ENCODE measurements at places on chromosomes 3 and 15. TPM values are rescaled to one million over a fixed set of nuclear protein-coding genes. Genes with fewer than 3 reads are reported as not detected.

The MYEF2 gene
- total RNA-seq: 20.5 TPM

GRCh38 chr3:105448338-105448982 is 81.8 kb downstream of the ALCAM start:
- H3K4me1 ChIP-seq: peaks cover 37% of the 10 kb centered on the region
- H3K27ac ChIP-seq: peak overlapping the region; percentile 15
- DNase-seq: no peak

The FAM107A gene
- total RNA-seq: not detected

DNA sequence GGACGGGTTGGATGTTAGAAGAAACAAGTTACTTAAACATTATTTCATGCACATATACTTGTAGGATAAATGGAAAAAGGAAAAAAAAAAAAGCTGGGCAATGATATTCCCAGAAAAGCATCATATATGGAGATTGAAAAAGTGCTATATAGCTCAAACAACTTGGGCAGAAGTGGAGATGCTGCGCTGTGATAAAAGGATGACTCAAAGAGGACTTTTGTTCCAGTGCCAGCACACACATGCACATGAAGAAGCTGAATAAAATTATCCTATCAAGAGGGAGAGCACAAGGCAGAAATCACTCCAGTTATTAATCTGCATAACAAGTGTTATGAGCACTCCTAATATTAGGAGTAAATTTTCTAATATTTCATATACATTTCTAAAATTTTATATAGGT is 30.9 kb downstream of the FRMD4B start:
- DNase-seq: no peak
- H3K27ac ChIP-seq: no peak overlapping the region
- peaks cover under 1% of the 10 kb centered on the region for H3K36me3 ChIP-seq
- no peak overlapping the region for H3K4me3 ChIP-seq

DNA sequence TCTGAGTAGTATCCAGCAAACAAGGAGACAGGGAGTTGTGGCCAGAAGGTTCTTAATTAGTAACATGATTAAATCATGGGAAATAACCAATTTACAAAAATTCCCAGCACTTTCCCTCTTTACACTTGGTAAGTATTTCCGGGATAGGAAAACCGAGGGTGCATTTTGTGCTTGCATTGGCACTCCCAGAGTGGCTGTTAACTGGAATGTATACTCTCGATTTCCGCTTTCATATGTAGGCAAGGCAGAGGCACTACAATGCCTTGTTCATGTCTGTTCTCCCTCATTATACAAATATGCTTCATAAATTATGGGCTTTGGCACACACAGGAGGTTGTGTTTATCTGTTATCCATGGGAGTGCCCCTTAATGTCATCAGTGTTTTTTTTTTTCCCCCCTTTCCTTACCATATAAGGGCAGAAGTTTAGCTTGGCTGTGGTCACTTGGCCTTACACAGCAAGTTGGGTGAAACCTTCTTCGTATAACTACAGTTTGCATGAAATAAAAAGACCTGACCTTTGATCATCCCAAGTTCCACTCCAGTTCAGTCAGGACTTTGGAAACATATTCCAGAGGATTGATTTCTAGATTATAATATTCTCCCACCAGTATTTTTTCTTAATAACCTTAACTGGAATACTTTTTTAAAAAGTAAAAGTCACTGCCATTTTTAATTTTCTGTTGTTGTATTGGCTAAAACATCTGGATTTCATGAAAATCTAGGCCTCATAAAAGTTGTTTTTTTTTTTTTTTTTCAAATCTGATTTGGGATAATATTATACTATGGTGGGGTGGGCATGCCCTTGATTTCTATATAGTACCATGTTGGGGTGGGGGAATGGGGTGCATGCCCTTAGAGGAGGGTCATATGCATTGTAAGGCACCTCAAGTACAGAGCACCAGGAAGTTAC is 8.9 kb downstream of the TPM1 start:
- no peak for DNase-seq
- H3K27me3 ChIP-seq: no peaks in the 10 kb centered on the region
- peak overlapping the region; percentile 96 for H3K27ac ChIP-seq
- H3K4me1 ChIP-seq: peaks cover 93% of the 10 kb centered on the region

DNA sequence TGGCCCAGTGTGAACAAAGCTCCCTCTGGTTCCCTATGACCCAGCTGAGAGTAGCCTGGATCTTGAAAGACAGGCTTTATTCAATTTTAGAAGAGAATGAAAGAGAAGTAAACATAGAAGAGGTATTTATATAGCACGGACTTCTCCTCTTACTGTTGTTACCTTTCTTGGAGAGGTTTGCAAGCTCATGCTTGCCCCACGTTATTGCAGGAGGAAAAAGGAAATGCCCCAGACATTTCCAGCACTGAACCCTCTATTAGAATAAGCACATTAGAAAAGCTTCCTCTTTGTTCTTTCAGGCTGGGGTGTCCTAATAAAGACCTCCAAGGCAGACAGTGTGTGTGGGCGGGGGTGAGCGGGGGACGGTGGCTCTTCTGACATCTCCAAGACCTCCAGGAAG is 98.7 kb upstream of the AGBL1 start:
- H3K4me1 ChIP-seq: no peaks in the 10 kb centered on the region
- no peak overlapping the region for H3K27ac ChIP-seq
- H3K27me3 ChIP-seq: no peaks in the 10 kb centered on the region

- H3K4me3 ChIP-seq: no peak overlapping the region
- peaks cover 15% of the 10 kb centered on the region for H3K27me3 ChIP-seq
- H3K4me1 ChIP-seq: peaks cover 7% of the 10 kb centered on the region
- H3K36me3 ChIP-seq: no peaks in the 10 kb centered on the region
- DNase-seq: no peak
Measured at GRCh38 chr15:31300981-31301672, 25.5 kb upstream of the KLF13 start.

Measured in chondrocyte (in vitro differentiated cells).